Karpas-422 (cell line): ENCODE measurements at places on chromosomes 6 and 20. TPM values are rescaled to one million over a fixed set of nuclear protein-coding genes. Genes with fewer than 3 reads are reported as not detected.

KIFC1 gene
- total RNA-seq: 37.8 and 42.8 TPM in 2 replicates

DSE gene
- 5.4 and 7.5 TPM in 2 replicates for total RNA-seq

PPDPF gene
- total RNA-seq: 16.2 and 51.0 TPM in 2 replicates

NCOA5 gene
- 20.4 and 32.8 TPM in 2 replicates for total RNA-seq

TEAD3 gene
- total RNA-seq: not detected in 2 replicates

EPPIN gene
- total RNA-seq: not detected in 2 replicates

ISM1 gene
- total RNA-seq: not detected in 2 replicates

- no peak for DNase-seq
Measured at GRCh38 chr20:24684956-24685691, 215.7 kb downstream of the SYNDIG1 start.

DNA sequence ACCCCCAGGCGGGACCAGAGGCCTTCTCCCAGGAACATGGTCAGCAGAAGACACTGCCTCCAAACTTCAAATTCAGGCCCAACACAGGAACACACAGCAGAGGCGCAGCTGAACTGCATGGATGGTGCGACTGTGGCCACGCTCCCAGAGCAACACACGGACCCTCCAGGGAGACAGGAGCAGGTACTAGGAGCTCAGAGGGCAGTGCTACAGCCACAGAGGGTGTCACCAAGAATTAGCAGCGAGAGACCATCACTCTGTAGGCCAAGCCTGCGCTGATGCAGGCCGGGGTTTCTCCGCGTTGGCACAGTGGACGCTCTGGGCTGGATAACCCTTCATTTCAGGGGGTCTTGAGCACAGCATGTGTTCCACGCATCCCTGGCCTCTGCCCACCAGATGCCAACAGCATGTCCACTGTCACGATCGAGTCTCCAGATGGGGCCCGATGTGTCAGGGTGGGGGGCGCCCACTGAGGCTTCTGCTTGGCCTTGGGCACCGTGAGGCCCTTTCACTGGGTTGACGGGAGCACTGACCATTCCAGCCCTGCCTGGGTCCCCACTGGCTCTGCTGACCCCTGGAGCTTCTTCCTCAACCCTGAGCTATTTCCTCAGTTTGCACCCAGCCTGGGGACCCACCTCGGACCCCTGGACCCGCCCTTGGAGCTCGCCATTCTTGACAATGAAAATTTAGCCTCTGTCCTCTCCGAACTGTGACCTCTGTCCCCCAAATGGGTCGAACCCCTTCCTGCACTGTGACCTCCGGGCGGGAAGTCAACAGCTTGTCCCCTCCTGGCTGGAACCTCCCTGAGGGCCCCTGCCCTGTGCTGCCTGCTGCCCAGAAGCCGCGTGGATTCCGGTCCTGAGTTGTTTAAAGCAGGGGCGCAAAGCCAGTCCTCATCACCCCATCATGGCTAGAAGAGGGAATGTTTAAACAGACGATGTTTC is 239.4 kb downstream of the DLL1 start:
- DNase-seq: no peak

DNA sequence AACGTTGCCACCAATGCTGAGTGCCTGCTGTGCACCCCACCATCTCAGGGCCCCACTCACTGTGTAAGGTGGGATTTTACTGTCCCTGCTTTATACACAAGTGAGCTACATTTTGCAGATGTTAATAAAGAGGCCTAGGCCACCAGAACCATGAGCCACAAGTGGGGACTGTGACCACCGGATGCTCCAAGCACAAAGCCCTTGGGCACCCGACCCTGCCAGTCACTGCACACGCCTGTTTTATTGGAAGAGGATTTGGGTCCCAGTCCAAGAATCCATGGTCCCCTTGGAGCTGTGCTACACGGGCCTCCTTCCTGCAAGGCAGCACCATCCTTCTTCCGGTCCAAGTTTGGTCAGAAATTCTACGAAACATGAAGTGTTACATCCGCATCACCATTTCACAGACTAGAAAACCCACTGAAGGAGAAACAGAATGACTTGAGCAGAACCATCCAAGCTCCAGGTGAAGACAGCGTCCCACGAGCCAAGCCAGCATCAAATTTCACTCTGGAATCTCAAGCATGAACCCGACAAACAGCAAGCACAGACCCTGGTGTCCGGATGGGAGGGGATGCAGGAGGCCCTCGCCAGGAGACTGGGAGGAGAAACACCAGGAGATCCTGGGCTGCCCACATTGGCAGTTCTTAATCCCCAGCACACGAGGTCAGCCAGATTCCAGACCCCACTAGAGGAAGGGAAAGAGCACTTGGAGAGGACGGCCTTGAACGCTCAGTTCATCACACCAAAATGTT is 226.9 kb downstream of the DLL1 start:
- DNase-seq: no peak

DNA sequence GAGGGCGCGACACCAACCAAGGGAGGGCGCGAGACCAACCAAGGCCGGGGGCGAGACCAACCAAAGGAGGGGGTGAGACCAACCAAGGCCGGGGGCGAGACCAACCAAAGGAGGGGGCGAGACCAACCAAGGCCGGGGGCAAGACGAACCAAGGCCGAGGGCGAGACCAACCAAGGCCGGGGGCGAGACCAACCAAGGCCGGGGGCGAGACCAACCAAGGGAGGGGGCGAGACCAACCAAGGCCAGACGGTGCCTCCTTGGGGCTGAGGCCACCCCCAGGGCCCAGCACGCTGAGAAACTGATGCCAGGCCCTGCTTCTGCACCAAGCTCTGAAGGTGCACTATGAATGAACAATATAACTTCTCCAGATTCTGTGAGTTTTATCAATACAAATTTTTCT is 87.2 kb downstream of the TAF4 start:
- no peak for DNase-seq

GRCh38 chr20:40668449-40669228 is 20.4 kb downstream of the MAFB start:
- no peak for DNase-seq

DNA sequence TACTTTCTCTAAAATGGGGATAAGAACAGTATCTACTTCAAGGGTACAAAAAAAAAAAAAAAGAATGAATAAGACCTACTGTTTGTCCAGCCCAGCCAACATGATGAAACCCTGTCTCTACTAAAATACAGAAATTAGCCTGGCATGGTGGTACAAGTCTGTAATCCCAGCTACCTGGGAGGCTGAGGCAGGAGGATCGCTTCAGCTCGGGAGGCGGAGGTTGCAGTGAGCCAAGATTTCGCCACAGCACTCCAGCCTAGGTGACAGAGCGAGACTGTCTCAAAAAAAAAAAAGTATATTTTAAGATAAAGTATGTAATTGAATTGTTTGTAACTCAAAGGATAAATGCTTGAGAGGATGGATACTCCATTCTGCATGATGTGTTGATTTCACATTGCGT is 2.0 kb downstream of the BLTP3A start:
- no peak for DNase-seq

GRCh38 chr6:133286765-133287164 is 45.6 kb downstream of the EYA4 start:
- DNase-seq: peak; percentile 45

DNA sequence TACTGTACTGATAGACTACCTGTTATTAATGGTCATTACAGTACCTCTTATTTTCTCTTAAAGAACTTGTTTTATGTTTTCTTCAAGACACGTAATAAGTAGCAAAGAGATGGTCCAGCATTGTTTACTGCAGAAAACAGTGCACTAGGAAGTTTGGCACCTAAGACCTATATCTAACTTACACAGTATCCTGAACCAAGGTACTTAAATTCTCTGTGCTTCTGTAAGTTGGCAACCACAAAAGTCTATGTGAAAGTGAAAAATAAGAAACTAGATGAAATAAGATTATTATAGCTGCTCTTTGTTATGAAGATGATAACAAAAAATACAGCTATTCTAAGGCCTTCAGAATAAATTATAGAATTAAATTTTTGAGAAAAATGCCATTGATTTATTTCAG is 411.7 kb upstream of the SOX4 start:
- no peak for DNase-seq

DNA sequence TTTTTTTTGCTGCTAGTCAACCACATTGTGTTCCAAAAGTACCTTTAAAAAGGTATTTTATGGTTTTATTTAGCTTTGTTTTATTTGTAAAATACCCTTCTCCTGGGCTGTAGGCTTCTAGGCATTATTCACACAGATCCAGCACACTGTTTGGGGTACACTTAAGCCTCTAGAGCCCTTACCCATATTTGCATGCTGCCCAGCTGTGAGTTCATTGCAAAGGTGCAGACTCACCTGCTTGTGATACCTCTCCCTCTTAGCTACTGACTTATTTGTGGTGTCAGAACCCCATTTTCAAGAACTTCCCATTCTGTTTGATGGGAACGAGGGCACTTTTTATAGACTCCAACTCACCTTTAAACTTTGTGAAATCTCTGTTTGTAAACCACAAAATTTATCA is 69.8 kb downstream of the RIN2 start:
- DNase-seq: peak; percentile 93

GRCh38 chr6:32922083-32922482 is 18.7 kb downstream of the HLA-DMB start:
- no peak for DNase-seq

- no peak for DNase-seq
Measured at GRCh38 chr6:41818271-41819054, 31.0 kb downstream of the TOMM6 start.

DNA sequence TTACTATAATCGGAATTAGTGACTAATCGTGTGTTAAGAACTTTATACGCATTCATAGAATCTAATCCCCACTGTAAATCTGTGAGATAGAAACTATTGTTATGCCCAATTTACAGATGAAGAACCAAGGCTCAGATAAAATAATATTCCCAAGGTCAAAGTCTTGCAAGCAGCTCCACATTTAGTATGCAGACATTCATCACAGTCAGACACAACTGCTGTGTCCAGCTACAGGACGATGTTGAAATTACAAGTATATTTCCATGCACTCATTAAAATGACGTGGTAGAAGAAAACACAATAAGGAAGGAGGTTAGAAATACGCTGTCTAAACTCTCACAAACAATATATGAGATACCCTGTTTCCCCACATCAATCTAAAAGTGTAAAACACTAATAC is 82.5 kb downstream of the PREX1 start:
- no peak for DNase-seq

DNA sequence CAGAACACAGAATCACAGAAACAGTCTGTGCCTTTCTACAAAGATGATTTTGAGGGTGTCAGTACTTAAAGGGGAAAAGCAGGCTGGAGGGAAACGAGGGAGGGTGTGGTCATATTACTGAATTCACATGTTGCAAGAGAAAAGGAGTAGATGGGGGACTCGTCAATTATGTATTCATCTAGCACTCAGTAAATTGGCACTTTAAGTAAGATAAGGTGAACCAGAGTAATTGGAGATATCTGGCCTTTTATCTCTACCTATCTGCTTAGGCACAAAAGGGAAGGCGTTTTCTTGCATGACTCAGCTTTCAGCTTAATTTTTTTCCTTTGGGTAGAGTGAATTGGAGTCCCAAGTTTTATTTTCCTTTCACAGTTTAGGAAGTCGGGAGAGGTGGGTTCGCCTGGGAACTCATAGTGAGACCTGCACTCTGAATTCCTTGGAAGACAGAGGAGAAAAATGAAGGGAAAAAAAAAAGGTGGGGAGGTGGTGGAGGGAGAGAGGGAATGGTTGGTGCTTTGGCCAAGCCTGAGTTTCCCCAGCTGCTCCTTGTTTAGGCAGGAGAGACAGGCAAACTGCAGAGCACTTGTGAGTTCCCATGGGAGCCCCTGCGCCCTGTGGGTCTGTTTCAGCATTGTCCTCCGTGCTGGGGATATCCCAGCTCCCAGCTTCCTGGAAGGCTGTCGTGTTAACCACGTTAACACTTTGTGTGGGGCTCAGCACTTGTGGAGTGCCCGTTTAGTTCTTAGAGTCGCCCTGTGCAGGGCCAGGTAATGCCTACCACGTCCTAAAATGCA is 19.7 kb upstream of the GTSF1L start:
- no peak for DNase-seq
